ENCODE measurements at places on chromosomes 11 and 22.

GRCh38 chr11:78083021-78083420 is 3.4 kb upstream of the NDUFC2 start:
- no peak for DNase-seq

DNA sequence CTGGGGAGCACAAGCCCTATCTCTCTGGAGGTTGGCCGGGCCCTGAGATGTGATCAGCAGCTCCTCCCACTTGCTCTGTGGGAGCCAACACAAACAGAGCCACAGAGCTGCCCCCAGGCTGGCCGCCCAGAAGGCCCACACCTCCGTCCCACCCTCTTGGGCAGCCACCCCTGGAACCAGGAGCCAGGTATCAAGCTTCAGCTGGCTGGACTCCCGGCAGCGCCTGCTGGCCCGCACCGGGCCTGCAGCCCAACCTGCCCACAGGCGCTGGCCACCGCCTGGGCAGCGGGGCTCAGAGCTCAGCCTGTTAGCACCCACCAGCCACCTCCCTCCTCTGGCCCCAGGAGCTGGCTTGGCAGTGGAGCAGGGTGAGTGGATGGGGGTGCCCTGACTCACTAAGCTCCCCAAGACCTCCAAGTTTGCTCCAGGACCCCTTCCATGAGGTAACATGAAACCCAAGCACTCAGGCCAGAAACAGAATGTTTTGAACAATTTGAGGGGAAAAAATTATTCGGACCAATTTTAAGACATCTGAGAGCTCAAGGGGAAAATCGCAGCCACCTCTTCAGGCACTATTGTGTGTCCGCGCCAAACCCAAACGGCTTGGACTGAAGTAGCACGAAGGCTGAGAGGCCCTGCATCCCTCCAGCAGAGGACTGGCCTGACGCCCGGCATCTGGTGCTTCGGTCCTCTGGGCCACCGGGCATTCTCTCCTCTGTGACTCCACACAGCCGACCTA is 450.8 kb downstream of the SOX6 start:
- DNase-seq: no peak

- no peak for DNase-seq
These were observed 9.4 kb downstream of the DRAP1 start for GRCh38 chr11:65928667-65929066.

DNA sequence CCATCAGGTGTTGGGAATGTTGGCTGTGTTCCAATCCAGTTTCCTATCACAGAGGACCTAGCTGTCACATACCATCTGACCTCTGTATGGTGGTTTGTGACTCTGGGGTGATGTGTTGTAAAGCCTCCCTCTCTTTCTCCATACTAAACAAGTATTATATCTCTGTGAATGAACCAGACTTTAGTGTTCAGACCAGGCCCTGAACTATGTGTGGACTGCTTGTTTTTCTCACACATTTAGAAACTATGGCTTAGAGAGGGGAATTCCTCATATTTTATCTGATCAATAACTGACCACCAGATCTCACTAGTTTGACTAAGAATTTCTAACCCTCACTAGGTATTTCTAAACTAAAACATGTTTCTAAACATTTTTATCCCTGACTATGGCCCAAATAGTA is 17.5 kb downstream of the NCR3LG1 start:
- no peak for DNase-seq

DNA sequence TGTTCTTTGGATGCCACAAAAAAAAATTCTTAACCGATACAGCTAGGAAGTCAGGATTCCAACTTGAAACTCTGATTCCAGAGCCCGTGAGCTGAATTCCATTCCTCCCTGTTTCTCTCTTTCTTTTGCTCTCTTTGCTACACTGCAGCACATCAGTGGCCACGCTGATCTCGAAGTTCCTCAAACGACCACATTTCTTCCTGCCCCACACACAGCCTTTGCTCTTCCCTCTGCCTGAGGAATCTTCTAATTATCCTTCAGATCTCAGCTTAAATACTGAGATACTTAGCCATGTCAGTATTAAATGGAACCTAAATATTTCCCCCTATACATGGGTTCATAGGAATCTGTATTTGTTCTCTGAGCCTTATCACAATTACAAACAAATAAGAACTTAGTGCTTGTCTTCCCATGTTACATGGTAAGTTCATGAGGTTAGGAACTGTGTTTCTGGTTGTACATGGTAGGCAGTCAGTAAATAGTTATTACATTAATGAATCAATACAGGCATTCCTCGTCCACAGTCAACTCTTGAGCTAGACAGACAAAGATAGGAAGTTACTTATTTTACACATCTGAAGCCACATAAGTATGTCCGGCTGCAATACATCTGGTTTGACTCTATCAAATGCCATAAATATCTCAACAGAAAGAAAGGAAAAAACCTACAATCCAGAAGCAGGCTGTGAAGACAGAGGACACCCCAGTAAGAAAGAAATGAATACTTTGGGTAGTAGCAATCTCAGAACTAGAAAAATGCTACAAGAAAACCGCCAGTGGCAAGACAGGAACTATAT is 86.6 kb downstream of the MAML2 start:
- no peak for DNase-seq

GRCh38 chr11:123616505-123617198 is 37.8 kb downstream of the SCN3B start:
- DNase-seq: no peak
